ENCODE measurements at places on chromosomes 6 and 20. TPM values are rescaled to one million over a fixed set of nuclear protein-coding genes. Genes with fewer than 3 reads are reported as not detected.

DNA sequence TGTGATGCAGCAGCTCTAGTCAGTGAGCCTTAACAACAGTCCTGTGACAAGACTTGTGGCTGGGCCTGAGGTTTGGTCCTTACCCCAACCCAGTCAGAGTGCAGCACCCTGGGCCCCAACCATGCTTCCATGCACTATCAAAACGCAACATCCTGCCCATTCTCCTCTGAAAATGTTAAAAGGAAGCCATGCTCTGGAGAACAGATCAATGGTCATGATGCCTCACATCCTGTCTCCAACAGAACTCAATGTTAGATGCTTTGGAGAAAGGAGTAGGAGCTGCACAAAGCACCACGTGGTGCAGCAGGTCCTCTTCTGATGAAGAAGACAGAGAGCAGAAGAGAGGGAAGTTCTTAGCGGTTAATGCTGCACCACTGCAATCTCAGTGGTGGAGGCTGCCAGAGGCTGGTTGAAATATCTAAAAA, 41.9 kb downstream of the TRAM2 start:
- DNase-seq: no peak

The TXLNB gene
- 0.77 TPM for total RNA-seq

The FOXC1 gene
- 19.9 TPM for total RNA-seq

The LGSN gene
- total RNA-seq: not detected

The FLRT3 gene
- total RNA-seq: 23.5 TPM

DNA sequence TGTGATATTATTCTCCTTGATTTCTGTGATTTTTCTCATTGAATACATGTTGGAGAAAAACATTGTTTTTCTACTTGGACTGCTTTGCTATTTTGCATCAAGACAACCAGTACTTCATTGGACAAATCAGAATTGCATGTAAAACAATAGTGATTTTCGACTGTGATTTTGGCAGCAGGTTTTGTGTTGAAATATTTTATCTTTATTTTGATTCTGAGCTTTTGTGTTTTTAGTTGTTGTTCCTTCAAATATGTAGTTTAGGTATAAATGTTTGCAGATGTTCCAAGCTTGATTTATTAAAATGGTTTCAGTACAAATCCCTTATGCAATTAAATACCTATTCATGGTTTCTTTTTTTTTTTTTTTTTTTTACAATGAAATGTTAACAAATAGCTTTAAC, 754.1 kb downstream of the DOK5 start:
- no peak for DNase-seq

The CRISP2 gene
- not detected for total RNA-seq

GRCh38 chr6:23334360-23334759, 765.0 kb downstream of the HDGFL1 start:
- DNase-seq: no peak

DNA sequence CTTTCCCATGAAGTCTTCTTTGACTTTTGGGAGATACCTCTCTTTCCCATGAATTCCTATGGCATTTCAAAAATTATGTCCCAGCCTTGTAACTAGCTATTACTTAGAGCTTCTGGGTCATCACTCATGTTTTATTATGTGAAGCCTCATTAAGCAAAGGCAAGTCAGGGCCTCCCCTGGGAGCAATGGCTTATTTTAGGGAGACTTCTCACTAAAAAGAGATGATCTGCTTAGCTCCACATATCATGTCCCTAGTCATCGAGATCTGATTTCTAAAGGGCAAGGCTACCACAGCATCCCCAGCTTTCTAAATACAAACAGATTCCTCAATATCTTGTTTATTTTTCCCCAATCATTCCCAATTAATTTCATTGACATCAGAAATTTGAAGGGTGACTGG, 154.0 kb upstream of the MANEA start:
- no peak for DNase-seq

DNA sequence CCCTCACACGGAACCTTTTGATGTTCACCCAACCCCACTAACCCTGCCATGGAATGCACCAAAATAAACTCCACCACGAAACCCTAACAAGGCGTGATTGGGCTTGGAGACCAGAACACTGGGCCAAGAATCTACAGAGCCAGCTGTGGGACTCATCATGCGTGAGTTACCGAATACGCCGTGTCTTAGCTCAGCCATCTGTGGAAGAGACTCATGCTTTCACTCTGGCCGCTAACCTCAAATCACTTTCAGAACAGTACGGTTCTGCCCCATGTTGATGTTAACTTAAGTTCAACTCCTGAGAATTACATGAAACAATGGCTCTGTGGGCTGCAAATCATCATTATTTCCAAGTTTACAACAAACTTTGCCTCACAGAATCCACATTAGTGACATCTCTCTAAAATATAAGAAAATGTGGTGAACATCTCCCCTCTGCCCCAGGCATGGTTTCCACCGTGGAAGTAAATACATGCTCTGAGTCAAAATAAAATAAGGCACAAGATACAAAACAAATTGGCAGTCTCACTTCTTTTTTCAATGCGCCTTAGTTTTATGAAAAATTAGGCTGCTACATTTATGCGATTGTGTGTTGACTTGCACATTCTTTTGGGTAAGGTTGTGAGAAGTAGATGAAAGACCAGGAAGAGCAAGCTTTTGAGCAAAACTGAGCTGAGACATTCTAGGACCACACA, 308.9 kb upstream of the EXOC2 start:
- DNase-seq: no peak

- DNase-seq: no peak
Observed at GRCh38 chr6:14397518-14397901, 279.9 kb downstream of the CD83 start.

The LY6G6C gene
- not detected for total RNA-seq

The SLC25A27 gene
- total RNA-seq: 85.2 TPM

- DNase-seq: no peak
Observed at GRCh38 chr20:54067606-54068174, 2.7 kb downstream of the BCAS1 start.

The ABT1 gene
- total RNA-seq: 9.1 TPM

GRCh38 chr6:56874328-56874727, 80.6 kb upstream of the BEND6 start:
- no peak for DNase-seq

- DNase-seq: no peak
Observed at GRCh38 chr6:20509212-20509611, 25.0 kb upstream of the CDKAL1 start.

DNA sequence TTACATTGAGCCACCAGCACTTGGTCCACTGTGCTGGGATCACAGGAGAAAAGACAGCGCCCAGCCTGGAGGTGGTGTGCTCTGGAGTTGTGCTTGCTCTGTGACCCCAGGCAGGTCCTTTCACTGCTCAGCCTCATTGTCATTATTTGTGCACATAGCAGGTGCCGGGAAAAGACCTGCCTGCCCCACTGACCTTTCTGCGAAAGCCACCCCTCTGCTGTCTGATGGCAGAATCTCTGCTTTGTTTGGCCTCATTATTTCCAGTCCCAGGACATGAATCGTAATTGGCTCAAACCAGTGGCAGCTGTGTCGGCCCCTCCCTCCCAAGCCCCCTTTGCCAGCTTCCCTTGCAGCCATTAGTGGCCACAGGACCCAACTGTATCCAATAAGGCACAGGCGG, 185.2 kb upstream of the UST start:
- DNase-seq: no peak

The SOX12 gene
- 19.6 TPM for total RNA-seq

All from dorsolateral prefrontal cortex (tissue), 122 donors.